ENCODE measurements at places on chromosomes 5 and 9. TPM values are rescaled to one million over a fixed set of nuclear protein-coding genes. Genes with fewer than 3 reads are reported as not detected.
A peak's percentile ranks its signal among the peaks of the same experiment; 100 is the strongest.

DNA sequence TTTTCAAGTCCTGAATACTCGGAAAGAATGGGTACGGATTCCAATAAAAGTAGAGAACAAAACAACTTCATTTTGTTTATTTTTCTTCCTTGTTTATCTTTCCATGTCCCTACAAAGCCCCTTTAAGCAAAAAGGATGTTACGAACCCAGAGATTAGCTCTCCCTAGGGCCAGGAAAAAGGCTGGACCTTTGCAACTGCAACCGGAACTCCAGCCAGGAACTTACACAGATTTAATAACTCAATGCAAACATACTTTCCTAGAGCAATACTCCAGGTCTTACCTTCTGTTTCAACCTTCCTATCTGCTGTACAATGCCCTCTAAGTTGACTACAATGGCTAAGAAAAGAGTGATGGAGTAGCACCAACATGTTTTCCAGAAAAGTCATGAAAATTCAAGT lies 7.0 kb downstream of the DENND1A start:
- peak; percentile 39 for DNase-seq

Gene LCN12
- polyA plus RNA-seq = 3.4 TPM

Gene LCN6
- polyA plus RNA-seq = 2.2 TPM

- DNase-seq = no peak
These were observed 255.9 kb upstream of the ACO1 start for GRCh38 chr9:32128546-32128945.

Gene CKS2
- 217 TPM for polyA plus RNA-seq

- no peak for DNase-seq
These were observed 179.7 kb upstream of the ISL1 start for GRCh38 chr5:51203598-51203997.

Gene MYMK
- polyA plus RNA-seq = 0.22 TPM

DNA sequence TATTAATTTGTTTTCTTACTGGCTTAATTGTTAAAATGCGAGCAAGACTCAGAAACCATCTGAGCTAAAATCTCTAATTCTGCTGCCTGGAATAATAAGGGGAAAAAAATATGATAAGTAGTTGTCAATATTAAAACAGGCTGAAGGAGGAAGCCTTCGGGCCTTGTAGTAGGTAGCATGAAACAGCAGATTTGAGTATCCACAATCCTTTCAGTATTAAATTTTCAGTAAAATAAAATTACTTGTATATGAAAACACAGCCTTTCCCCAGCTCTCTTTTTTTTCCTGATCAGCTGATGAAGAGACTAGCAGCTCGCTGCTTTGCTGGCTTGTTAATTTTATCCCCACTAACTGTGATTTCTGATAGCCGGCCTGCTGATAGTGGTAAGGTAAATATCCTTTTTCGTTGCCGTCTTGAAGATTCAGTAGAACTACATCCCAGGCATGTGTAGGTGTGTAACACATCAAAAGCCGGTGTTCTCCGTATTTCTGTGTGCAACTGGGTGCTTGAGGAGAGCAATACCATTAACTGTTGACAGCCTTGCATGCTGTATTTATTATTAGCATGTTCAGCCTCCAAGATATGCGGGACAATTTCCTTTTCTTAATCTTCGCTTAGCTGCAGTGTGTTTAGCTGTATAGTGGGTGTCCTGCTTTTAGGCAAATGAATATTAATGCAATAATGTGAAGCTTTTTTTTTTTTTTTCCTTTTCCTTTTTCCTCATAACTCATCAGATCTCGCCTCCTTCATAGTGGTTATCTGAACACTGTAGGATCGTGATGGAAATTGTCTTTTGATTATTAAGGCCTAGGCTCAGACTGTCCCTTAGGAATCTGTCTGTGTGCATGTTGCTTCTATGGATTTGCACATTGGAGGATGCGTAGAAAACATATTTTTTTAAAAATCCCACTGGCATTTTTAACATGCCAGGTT lies 144.6 kb downstream of the SMARCA2 start:
- DNase-seq = peak; percentile 16

DNA sequence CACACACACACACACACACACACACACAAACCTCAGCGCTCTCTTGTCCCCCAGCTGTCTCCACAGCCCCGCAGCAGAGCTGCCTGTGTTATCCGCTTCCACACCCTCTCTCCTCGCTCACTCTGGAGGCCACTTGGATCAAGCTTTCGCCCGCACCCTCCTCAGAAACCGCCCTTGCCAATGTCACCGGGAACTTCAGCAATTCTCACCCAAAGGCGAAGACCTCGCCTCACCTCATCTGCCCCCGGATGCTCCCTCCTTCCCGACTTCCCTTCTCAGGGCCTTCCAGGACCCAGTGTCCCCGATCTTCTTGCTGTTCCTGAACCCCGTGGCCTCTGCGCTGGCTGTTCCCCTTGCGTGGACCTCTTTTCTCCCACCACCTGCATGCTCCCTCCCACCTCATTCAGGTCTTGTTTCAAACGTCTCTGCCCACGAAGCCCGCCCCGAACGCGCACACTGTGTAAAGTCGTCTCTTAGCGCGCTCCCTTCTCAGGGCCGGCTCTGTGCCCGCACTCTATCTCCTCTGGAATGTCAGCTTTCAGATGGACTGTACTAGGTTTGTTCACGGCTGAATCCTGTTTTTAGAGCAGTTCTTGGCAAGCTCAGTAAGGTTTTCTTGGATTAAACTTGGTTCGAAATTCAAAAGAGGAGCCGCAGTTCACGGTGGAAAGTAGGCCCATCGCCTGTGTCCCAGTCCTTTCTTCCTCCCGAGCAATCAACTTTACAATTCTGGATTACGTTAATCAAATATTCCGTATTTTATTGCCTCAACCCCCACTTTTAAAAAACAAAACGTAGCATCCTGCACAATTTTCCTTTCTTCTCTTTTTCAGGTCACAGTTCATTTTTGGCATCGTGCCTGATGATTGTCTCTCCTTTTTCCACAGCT lies 1.0 kb upstream of the TRIM7 start:
- no peak for DNase-seq

- peak; percentile 61 for DNase-seq
These were observed 16.4 kb upstream of the RNF180 start for GRCh38 chr5:64149268-64149667.

- no peak for DNase-seq
These were observed 216.9 kb downstream of the SPOCK1 start for GRCh38 chr5:137282216-137282615.

DNA sequence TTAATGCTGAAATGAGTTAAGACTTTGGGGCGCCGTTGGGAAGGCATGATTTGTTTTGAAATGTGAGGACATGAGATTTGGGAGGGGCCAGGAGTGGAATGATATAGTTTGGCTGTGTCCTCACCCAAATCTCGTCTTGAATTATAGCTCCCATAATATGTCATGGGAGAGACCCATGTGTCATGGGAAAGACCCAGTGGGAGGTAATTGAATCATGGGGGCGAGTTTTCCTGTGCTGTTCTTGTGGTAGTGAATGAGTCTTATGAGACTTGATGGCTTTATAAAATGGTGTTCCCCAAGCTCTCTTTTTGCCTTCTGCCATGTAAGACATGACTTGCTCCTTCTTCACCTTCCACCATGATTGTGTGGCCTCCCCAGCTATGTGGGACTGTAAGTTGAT lies 5.1 kb downstream of the SLC25A48 start:
- DNase-seq = peak; percentile 67

Gene PCDHB14
- polyA plus RNA-seq = not detected

Gene UNC13B
- 11.6 TPM for polyA plus RNA-seq

Gene DCTN4
- 21.9 TPM for polyA plus RNA-seq

- DNase-seq = no peak
These were observed 20.2 kb upstream of the SEC16A start for GRCh38 chr9:136502940-136503550.

DNA sequence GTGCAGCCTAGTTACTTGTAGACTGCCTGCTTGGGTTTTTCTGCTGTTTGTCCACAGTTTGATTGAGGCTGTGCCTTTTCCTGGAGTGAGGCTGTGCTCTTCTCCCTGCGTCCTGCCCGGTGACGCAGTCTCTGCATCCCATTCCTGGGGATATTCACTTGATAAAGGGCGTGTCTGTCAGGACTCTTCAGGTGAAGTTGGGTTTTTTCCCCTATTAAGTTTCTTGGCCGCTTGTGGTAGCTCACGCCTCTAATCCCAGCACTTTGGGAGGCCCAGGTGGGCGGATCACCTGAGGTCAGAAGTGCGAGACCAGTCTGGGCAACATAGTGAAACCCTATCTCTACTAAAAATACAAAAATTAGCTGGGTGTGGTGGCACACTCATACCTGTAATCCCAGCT lies 50.0 kb upstream of the SUSD3 start:
- no peak for DNase-seq

Gene CCDC192
- not detected for polyA plus RNA-seq

DNA sequence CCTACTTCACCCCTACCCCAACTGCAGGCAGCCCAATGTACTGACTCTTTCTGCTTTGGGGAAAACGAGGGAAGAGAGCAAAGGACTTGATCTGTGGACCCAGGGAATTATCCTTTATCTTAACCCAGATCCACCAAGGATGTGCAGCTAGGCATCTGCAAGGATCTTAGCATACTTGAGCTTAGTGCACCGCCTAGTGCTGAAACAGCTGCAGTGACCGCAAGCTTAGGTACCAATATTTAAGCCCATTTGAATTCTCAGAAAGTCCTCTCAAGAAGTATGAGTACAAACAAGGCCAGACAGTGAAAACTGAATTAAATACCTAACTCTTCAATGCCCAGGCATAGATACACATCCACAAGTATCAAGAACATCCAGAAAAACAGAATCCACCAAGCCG lies 576.7 kb upstream of the ADAMTS16 start:
- no peak for DNase-seq

GRCh38 chr9:113737517-113738271 lies 138.4 kb upstream of the ZNF618 start:
- DNase-seq = peak; percentile 65

- DNase-seq = no peak
These were observed 20.0 kb upstream of the FAM120AOS start for GRCh38 chr9:93473411-93473810.

Gene LEAP2
- 2.2 TPM for polyA plus RNA-seq

GRCh38 chr5:39716532-39717028 lies 291.8 kb upstream of the DAB2 start:
- DNase-seq = peak; percentile 53

Gene NTRK2
- polyA plus RNA-seq = 0.16 TPM

Gene PKD2L2
- 0.12 TPM for polyA plus RNA-seq

GRCh38 chr9:78169125-78169524 lies 66.8 kb upstream of the CEP78 start:
- no peak for DNase-seq

Gene RPS14
- 2,525 TPM for polyA plus RNA-seq

GRCh38 chr5:154513669-154514084 lies 35.6 kb upstream of the HAND1 start:
- no peak for DNase-seq

Gene ATP10B
- polyA plus RNA-seq = 3.5 TPM

DNA sequence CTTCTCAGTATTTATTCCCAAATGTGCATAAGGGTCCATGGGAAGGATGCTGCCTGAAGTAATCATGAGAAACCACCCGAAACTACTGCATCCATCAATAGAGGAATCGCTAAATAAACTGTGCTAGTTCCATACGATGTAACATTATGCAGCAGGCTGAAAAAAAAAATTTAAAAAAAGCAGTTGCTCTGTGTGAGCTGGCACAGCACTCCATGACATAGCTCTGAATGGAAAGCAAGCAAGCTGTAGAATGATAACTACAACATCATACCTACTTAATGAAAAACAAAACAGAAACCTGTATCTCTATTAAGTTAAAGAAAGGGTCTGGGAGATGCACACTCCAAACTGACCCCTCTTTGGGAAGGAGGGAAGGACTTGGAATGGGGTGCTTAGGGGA lies 49.3 kb downstream of the SHB start:
- DNase-seq = no peak

Gene SPATA31D1
- polyA plus RNA-seq = not detected

DNA sequence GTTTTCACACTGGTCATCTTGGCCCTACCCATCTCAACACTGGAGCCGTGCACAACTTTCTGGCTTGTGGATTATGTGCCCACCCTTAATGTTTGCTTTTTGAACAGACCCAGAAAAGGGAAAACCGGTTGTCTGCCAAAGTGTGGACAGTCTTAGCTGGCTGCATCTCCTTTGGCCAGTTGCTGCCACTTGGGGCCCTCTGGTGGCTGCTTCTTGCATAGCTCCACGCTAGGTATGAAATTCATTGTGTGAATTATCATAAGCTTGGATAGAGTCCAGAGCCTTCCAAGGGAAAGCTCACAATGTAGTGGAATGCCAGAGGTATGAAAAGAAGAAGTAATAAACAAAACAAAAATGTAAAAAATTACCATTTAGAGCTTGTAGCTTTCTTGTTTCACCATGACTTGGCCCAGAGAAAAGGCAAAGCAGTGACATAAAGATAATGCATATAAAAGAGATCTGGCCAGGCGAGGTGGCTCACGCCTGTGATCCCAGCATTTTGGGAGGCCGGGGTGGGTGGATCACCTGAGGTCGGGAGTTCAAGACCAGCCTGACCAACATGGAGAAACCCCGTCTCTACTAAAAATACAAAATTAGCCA lies 12.5 kb upstream of the SLC36A3 start:
- peak; percentile 77 for DNase-seq

DNA sequence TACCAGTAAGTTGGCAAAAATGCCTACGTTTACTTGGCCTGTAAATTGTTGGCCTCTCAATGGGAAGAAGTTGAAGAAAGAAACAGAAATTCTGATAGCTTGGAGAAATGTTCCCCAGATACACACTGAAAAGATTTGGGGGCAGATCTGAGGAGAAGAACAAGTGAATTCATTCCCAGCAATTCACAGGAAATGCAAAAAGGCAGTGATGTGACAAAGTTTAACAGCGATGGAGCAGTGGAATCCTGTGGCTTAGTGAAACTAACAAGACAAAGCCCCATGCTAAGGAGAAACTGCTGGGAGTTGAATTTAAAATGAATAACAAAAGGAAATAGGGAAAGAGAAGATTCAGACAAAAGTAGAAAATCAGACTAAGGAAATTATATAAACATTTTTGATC lies 213.2 kb upstream of the EDIL3 start:
- DNase-seq = no peak

DNA sequence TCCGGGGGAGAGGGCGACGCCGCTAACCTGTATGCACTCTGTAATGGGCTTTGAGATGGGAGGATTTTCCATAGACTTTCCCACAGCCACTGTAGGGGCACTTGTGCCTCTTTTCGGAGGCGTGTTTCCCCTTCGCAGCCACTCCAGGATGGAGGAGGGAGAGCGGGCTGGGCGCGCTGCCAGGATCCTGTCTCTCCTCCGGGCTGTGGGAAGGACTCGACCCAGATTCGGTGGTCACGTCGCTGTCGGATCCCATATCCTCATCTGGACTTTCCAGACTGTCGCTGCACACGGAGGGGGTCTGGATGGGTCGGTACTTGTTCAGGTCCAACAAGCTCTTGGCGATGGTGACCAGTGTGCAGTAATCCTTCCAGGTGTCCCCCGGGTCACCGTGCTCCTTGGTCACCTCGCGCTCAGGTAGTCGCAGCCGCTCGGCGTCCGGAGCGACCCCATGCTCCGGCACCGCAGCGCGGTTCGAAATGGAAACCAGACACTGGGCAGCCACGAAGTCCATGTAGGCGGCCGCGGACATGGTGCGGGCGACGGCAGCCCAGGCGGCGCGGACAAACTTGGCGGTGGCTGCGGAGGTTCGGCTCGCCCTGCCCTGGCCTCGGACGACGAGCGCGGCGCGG lies 1.5 kb downstream of the KLF9 start:
- DNase-seq = peak; percentile 73

GRCh38 chr9:5832071-5832537 lies 813 bp downstream of the ERMP1 start:
- DNase-seq = no peak

Gene CCL19
- 5.5 TPM for polyA plus RNA-seq

Gene SUSD3
- polyA plus RNA-seq = 3.7 TPM
